ENCODE measurements at places on chromosomes 4 and X.

- no peak for DNase-seq
Observed at GRCh38 chr4:153140294-153140693, 63.9 kb upstream of the TRIM2 start.

GRCh38 chr4:148359769-148360168, 82.4 kb downstream of the NR3C2 start:
- no peak for DNase-seq

DNA sequence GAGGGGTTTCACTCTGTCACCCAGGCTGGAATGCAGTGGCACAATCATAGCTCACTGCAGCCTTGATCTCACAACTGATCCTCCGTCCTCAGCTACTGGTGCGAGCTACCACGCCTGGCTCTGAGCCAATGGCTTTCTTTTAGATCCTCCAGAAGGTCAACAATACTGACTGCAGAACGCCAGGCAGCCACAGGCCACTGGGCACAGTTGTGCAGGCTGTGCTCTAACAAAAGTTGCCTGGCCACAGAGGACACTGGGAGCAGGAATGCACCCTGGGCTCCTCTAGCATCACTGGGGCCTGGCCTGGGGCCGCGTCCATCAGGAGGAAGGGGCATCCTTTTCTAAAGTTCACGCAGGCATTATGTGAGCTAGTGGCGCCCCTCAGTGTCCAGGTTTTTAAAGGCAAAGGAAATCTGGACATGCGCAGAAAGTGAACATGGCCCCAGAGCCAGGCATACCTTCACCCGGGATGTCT, 14.9 kb upstream of the PORCN start:
- no peak for DNase-seq

DNA sequence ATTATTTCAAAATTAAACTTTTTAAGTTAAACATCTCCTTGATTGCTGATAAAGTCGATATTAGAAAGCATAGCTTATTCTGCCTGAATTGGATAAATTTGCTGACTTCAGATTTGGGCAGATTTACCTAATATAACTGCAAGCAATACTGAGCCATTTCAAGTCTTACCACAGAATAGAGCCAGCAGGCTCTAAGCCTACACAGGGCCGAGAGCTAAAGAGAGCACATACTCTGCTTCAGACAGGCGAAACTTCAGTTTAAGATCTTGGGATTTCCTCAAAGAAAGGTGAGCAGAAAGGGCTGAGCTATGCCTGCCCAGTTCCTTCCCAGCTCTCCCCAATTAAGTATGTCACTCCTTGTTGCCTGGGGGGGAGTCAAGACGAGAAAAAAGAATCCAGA, 240.6 kb upstream of the NOCT start:
- DNase-seq = no peak

DNA sequence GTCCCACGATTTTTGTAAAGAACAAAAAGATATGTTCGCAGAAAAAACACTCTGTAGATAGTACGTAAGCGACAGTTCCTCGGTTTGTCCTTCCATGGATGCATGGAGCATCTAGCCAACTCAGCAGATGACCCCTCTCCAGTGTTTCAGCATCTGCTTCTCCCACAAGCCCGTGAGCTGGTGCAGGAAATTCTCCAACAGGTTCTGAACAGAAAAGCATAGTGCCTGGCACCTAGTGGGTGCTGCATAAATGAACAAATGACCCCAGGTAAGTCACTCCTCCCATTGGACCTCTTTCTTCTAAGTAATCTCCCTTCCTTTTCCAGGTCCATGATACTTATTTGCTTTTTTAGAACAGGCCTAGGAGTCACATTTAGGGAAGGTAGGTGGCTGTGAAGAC, 966 bp upstream of the KIAA0232 start:
- DNase-seq = no peak

DNA sequence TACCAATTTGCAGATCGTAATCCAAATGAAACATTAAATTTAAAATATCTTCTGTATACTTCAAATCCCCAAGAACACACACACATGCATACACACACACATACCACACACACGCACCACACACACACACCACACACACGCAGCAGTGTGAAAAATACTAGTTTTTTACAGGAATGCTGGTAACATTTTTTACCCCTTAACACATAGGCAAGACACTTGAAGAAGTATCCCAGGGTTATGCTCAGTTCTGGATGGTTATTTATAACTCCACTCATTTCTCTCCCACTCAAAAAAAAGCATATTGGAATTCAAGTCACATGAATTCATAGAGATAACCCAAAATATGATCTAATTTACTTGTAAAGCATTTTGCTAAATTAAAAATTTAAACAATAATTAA, 325.5 kb upstream of the SLC7A11 start:
- no peak for DNase-seq

DNA sequence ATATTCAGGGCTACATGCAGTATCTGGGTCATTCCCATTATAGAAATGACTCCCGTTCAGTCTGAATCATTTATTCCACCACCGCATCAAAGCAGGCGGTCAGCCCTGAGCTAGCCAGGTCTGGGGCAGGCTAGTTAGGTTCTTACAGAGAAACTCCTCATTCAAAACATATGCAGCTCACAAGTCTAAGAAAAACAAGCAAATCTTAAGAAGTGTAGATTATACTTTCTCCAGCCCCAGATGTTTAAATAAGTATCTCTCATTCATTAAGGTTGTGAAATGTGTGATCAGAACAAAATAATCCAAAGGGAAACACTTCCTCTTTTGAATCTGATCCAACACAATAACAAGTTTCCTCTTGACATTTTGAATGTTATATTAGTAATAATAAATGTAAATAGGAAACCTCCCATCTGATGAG, 441.9 kb downstream of the INPP4B start:
- peak; percentile 84 for DNase-seq

GRCh38 chr4:13605330-13605729, 22.2 kb downstream of the BOD1L1 start:
- no peak for DNase-seq

DNA sequence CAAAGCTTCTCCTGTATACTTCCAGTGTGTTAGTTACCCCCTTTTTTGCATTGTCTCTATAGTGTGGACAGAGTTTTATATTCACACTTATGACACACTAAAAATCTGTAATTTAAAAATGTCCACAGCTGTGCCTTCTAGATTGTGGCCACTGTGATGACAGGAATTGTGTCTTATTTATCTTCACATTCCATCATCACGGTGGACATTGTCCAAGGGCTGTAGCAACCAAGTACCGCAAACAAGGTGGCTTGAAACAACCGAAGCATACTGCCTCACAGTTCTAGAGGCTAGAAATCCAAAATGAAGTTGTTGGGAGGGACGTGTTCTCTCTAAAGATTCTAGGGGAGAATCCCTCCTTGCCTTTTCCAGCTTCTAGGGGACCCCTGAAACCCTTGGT, 32.3 kb downstream of the CHRNA9 start:
- DNase-seq = no peak

- no peak for DNase-seq
Observed at GRCh38 chr4:4884611-4885010, 25.1 kb downstream of the MSX1 start.

DNA sequence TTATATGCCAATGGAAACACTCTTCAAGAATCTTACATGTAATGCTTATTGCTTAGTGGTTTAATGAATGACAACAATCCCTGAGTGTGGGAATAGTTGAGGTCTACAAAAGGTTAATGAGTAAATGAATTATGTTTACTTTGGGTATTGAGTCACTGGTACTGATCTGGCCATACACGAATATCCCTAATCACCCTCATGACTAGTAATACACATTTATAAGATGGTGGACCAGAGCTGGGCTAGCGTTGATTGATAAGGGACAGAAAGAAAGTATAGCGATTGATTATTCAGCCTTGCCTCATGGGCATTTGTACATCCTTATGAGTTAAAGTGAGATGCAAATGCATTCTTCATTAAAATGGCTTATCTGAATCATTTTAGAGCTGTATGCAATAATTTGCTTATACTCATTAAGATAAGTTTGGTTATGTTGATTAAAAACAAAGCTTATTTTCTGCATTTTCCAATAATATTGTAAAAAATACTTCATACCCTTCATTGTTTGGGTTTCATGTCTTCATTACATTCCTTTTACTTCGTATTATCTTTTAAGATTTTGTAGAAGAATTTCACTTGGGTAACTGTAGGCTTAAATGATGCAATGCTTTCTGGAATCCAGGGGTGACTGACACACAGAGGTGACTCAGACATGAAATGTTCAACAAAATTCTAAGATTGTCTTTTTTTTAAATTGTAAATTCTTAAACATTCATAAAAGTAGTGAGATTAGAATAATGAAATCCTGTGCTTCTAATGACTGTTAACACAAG, 47.4 kb downstream of the FGF2 start:
- DNase-seq = no peak

GRCh38 chr4:8830056-8830455, 41.6 kb downstream of the HMX1 start:
- no peak for DNase-seq

- no peak for DNase-seq
Observed at GRCh38 chr4:37909332-37910090, 18.6 kb downstream of the TBC1D1 start.

GRCh38 chr4:148704291-148704690, 262.1 kb upstream of the NR3C2 start:
- no peak for DNase-seq

GRCh38 chr4:11097725-11098124, 331.0 kb downstream of the HS3ST1 start:
- DNase-seq = no peak

DNA sequence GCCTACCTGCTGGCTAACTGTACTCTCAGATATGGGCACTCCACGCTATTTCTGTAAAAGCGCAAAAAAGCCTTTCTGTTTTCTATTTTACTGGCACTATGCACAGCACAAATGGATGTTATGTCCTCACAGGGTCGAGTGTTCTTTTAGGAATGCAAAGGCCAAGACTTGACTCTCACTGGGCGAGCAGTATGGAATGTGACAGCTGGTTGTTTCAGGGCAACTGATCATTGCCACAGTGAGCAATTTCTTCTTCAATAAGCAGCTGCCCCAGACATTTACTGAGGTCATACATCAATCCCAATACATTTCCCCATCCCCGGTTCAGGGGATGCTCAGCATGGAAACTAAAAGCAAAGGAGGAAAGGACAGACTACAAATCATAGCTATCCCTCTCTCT, 58.2 kb downstream of the PDE5A start:
- DNase-seq = no peak

DNA sequence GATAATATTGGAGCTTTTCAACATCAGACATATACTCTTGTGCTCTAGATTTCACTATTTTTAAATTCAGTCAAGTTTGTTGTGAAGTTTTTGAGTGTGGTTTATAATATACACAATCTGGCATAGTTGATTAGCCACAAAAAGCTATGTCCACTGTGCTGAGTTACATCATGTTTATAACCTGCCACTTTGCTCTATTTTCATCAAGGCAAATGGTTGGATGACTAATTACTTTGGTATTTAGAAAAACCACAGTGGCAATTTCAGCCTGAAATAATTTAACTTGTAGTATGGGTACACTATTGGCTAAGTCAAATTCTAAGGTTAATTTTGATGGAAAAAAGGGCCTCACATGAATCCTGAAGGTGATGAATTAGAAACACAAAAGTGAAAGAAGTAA, 262.6 kb downstream of the C4orf33 start:
- no peak for DNase-seq

GRCh38 chr4:109383823-109384222, 49.8 kb upstream of the SEC24B start:
- DNase-seq = no peak

DNA sequence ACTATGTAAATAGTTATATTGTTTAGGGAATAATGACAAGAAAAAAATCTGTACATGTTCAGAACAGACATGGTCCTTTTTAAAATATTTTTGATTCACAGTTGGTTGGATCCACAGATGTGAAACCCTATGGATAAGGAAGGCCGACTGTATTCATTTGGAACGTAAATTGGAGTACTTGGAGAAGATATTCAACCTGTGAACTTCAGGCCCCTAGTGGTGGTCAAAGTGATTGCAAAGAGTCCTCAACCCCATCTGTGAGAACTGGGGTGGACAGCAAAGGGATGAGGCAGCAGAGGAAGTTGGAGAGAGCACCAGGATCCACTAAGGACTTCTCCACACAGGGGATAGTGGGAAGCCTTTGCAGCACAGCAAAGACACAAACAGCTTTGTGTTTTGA, 6.2 kb upstream of the CXCL13 start:
- DNase-seq = no peak

DNA sequence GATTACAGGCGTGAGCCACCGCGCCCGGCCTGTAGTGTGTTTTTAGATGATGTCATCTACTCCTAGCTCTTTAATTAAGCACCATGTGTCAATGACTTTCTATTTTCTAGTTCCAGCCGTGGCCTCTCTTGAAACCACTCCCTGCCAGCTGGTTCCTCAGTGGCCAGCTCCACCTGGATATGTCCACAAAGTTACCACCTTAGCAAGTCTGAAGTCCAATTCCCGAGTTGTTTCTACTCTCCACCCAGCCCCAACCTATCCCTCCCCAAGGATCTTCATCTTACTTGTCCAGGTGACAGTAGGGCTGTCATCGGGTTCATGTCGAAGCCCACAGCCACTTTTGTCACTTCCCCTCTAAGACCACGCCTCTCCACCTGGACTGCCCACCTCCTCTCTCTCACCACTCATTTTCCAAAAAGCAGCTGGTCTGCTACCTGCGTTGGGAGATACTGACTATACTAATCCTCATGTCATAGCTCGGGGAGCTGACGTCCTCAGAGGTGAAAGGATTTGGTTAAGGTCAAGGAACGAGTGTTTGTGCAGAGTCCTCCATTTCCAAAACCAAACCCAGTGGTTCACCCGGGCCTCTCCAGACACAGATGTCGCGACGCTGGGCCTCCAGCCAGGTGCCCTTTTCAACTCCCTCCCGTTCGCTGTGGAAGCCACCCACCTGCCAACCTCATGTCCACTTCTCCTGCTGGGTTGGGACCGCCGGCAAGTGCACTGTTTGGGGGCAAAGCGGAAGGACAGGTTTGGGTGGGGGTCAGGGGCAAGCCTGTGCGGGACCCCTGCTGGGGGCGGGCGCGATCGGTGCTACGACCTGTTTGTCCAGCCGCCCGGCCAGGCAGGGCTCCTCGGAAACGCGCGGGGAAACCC, 704 bp downstream of the FAM3A start:
- DNase-seq = no peak
